ENCODE measurements at places on chromosomes 4 and X.
A peak's percentile ranks its signal among the peaks of the same experiment; 100 is the strongest.

GRCh38 chr4:154018659-154019058 lies 229.8 kb upstream of the SFRP2 start:
- no peak for DNase-seq

DNA sequence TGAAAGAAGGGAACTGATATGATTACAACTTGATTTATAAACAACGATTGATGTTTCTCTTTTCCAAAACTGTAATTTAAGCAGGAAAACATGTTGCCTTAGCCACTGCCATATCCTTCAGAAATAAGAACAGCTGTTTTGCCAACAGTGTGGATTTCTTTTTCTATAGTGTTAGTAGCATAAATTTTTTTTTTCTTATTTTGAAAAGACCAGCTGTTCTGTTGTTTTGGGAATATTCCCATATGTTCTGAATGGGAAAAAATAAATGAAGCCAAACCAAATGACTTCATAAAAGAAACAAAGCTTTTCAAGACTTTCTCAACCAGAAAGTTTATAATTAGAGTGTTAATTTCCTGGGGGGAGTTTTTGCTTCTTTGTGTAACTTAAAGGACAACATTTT lies 83.9 kb upstream of the ARHGAP24 start:
- DNase-seq, result no peak

- no peak for DNase-seq
These were observed 192.8 kb downstream of the DCTD start for GRCh38 chr4:182724414-182724813.

- DNase-seq, result no peak
These were observed 70.1 kb downstream of the PJA1 start for GRCh38 chrX:69094977-69095669.

DNA sequence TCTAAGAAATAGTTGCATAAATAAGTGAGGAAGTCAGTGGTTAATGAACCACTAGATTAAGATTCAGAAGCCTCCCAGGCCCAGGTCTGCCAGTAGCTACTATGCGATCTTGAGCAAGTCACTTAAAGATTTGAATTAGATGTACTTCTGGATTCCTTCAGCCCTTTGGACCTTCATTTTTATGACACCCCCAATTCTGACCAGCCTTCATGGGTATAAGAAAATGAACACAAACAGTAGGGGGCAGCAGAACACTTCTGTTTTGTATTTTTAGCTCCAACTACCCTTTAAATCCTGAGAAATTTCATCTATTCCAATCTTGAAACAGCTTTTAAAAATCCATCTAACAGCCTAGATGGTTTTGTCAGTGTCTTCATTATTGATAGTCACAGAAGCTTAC lies 19.0 kb downstream of the TMEM47 start:
- peak; percentile 29 for DNase-seq

DNA sequence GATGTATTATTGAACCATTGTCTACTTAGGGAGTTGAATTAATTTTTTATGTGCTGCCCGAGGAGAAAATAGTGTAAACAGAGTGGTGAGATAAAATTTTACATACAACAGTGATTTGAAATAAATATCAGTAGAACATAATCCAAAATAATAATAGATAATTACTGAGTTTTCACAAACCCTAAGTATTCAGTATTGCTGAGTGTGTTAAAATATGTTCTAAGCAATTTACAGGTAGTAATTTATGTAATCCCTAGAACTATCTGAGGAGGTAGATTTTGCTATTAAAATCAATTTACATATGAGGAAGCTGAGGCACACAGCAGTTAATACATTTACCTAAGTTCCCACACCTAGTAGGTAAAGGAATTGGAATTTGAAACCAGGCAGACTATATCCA lies 134.7 kb upstream of the FAT1 start:
- DNase-seq, result no peak

DNA sequence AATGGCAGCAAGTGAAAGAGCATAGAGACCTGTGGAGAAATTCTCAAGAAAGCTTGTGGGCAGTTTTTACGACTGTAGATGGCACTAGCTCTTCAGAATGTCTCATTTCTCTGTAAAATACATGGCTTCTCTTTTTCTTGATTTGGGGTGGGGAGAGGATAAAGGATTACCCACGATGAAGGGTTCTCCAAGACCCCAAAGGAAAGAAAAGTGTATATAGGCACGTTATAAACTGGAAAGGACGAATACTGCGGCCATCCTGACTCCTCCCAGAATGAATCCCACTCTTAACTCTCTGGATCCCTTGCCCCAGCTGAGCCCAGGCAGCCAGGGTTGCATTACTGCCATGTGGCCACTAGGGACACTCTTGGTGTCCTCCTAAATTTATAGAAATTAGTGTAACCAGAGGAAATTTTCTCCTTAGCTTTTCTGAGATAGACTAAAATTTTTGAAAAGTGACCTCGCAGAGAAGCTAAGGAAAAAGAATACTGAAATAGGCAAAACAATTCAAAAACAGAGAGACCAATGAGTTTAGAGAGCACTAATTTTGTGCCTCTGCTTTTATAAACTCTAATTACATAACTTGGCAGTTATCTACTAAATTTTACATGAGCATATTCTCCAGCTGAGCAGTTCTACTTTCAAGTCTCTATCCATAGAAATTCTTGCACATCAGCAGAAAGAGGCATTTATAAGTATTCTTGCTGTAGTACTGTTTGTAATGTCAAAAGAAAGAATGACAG lies 37.8 kb upstream of the PCDH19 start:
- DNase-seq, result peak; percentile 24

DNA sequence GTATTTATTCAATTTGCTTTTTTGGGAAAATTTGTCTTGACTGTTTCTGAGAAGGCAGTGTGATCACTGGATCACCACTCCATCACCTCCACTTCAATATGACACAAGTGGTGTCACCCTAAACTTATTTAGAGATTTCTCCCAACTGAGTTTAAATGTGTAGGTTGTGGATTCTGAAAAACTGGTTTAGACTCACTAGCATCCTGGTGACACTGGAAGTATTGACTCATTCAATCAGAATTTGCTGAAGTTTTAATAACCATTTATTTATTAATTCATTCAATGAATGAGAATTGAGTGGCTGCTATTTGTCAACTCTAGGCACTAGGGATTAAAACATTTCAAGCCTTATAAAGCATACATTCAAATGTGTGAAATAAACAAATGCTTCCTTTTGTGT lies 819.1 kb upstream of the EPHA5 start:
- no peak for DNase-seq

GRCh38 chr4:8886612-8887406 lies 15.2 kb upstream of the HMX1 start:
- DNase-seq, result no peak

DNA sequence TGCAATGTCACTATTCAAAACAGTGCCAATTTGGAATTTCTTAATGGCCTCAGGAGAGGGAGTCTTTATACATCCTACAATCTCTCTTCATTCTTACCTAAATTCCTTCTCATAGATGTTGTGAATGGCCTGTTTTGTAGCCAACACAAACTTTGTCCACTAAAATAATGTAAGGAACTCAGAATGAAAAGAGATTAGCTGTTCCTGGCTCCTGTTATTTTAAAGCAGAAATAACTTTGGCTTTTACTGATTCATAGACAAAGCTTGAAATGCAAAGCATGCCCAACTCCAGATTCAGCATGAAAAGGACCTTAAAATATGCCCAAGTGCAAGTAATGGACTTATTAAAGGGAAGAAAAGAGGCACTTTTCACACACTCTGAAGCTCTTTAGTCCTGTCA lies 146.0 kb upstream of the GPC4 start:
- DNase-seq, result no peak

DNA sequence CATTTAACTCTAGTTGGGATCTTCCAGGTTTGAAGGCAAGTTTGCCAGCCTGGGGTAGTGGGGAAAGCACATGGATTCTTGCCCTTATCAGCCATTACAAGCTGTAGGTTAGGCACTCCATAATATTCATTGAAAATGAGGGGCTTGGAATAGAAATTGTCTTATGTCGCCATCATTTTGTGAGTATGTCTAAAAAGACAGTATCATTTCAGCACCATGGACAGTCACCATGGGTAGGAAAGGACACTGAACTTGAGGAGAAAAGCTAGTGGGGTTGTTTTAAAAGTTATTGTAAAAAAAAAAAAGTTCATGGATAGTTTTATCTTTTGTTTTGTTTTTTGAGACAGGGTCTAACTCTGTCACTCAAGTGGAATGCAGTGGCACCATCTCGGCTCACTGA lies 356.1 kb downstream of the HNRNPD start:
- DNase-seq, result peak; percentile 42

- peak; percentile 20 for DNase-seq
These were observed 12.7 kb upstream of the UBA6 start for GRCh38 chr4:67713529-67714247.

DNA sequence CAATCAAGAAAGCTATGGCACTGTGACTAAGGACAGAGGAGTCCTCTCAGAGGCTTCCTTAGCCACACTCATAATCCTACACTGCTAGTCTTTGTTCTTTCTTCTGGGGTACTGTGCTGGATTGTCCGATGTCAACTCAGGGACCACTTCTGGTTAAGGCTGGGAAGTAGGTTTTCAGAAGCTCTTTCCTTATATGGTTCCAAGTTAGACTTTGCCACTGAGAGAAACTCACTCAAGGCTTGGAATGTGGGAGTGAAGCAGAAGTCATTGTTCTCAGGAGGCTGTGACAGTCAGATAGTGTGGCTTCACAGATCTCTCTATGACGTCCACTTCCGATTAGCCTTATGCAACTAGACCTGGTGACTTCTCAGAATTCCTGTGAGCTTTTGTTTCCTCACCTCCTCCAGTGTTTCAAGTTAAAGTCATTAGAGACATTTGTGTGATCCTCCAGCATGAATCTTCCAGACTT lies 317.3 kb upstream of the F9 start:
- DNase-seq, result no peak

GRCh38 chr4:162450531-162451035 lies 286.8 kb upstream of the FSTL5 start:
- DNase-seq, result no peak

- DNase-seq, result no peak
These were observed 6.1 kb downstream of the IL9R start for GRCh38 chrX:156003486-156004185.

DNA sequence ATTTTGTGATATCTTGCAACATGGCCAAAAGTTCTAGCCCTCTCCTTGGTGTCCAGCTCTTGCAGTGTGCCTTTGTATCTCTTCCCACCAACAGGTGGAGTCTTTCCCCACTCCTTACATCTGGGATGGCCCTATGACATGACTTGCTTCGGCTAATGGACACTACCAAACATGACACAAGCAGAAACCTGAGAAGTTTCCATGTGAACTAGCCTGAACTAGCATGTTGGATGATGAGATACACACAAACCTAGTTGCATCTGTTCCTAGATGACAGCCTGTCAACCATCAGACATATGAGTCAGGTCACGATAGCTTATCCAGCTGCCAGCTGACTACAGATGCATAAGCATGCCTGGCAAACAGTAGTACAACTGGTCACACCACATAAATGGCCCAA lies 207.5 kb upstream of the FTHL17 start:
- peak; percentile 12 for DNase-seq

GRCh38 chr4:161799710-161800109 lies 364.1 kb downstream of the FSTL5 start:
- no peak for DNase-seq

- DNase-seq, result no peak
These were observed 91.9 kb upstream of the PPP1R2C start for GRCh38 chrX:42869659-42870476.

GRCh38 chr4:156223985-156224384 lies 270.3 kb upstream of the CTSO start:
- no peak for DNase-seq

- DNase-seq, result peak; percentile 40
These were observed 41.1 kb downstream of the LUZP4 start for GRCh38 chrX:115330498-115331168.

DNA sequence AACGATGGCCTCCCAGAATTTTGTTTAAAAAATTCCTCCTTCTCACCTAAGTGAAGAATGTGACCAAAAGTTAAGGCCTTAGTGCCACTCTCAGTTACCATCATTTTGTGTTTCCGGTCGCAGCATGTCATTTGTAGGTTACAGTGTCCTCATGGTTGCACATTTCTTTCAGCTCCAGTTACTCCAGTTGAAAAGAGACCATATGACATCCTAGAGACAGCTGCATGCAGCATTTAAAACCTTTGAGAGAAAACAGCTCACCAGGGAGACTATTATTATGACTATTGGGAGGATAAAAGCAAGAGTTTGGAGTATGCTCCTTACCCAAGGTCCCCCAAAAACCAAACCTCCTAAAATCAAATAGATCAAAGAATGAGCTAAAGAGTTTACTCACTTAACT lies 45.8 kb downstream of the MGARP start:
- no peak for DNase-seq

DNA sequence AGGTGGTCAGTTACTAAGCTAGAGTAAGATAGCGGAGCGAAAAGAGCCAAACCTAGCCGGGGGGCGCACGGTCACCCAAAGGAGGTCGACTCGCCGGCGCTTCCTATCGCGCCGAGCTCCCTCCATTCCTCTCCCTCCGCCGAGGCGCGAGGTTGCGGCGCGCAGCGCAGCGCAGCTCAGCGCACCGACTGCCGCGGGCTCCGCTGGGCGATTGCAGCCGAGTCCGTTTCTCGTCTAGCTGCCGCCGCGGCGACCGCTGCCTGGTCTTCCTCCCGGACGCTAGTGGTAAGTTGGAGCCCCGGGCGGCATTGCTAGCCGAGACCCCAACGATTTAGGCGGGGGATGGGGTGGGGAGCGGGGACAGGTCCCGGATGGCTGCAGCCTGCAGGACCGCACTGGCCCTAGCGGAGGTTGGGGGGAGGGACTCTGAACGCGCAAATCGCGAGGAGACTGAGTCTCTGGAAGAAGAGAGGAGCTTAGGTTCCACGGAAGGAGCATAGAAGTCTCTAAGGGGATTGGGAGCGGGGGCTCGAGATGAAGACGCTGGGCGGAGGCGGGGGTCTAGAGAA lies 573 bp downstream of the HTR2C start:
- no peak for DNase-seq

DNA sequence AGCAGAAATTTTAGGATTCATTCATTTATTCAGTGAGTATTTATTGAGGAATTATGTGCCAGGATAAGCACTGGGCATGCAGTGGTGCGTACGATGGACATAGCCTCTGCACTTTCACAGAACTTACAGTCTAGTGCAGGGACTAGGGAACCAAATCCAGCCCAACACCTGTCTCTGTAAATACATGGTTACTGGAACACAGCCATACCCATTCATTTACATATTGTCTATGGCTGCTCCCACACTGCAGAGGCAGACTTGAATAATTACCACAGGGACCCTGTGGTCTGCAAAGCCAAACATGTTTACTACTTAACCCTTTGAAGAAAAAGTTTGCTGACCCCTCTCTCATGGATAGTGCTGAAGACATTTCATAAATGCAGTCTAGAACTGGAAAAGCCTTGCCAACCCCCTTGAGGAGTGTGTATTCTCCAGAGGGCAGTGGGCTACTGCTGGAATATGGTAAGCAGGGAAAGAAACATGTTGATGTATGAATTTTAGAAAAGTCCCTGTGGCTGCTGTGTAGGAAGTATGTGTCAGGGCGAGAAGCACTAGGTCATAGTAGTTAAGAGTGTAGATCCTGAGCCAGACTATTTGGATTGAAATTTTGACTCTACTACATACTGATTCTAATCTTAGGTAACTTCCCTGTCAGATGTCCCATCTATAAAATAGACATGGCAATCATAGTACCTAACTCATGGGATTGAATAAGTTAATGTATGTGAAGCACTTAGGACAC lies 75.5 kb downstream of the GALNT7 start:
- DNase-seq, result no peak
